ENCODE measurements at places on chromosomes 4 and X.

DNA sequence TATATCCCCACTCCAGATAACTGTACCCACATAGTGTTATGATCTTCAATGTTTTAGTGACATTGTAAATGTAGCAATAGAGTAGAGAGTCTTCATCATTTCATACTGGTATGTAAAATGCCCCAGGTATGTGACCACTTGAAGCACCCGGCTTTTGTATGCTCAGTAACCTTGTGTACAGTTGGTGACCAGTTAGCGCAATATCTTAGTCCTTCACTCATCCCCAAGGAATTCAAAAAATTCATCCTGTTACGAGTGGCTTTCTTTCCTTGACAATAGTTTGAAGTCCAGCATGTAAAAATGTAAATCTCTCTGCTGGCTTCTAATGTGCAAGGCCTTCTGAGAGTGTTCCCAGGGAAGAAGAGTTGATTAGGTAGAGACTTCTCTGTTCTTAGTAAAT is 145.6 kb downstream of the ARX start:
- no peak for DNase-seq

DNA sequence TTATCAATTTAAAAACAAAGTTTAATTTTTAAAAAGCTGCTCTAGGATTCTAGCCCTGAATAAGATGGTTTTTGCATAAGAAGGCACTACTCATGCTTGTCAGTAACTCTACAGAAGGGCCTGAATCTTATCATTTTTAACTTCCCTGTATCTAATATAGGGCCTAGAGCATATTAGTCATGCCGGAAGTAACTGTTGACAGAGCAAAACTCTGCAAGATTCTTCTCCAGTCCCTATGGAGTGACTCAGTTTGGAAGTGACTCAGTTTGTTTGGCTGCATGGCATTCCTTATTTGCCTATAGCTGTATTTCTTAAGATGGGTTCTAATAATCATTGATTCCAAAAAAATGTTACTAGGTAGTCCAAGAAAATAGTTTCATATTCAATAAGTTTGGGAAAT is 431.8 kb upstream of the HTR2C start:
- DNase-seq: no peak

DNA sequence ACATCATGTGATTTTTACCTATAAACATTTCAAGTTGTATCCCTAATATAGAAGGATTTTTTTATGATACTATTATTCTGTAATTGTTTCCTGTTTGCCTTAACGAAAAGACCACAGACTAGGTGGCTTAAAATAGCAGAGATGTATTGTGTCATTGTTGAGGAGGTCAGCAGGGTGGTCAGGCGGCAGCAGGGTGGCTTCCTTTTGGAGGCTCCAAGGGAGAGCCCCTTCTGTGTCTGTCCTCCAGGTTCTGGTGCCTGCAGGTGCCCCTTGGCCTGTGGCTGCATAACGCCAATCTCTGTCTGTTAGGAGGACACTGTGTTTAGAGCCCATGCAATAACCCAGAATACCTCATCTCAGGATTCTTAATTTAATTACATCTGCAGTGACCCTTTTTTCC is 118.1 kb downstream of the TBL1X start:
- no peak for DNase-seq

- no peak for DNase-seq
Measured at GRCh38 chr4:153371701-153372234, 27.3 kb downstream of the MND1 start.

- no peak for DNase-seq
Measured at GRCh38 chrX:132855780-132856341, 102.6 kb downstream of the HS6ST2 start.

DNA sequence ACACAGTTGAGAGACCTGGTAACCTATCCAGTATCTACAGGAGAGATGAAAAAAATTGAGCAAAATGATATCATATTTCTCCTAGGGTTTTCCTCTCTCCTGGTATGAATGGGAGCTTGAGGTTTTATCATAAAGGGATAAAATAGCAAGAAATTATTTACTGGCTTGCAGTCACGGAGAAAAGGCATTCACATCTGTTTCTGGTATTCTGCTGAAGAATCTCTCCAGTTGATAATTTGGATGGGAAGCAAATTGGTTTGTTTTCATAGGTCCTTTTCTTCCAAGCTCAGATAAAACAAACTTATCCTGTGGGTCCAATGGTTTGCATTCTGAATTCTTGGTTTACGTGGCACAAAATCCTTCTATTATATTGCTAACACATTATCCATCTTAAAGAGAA is 83.1 kb upstream of the GYPA start:
- no peak for DNase-seq

GRCh38 chr4:54726907-54727306 is 69.2 kb downstream of the KIT start:
- no peak for DNase-seq

DNA sequence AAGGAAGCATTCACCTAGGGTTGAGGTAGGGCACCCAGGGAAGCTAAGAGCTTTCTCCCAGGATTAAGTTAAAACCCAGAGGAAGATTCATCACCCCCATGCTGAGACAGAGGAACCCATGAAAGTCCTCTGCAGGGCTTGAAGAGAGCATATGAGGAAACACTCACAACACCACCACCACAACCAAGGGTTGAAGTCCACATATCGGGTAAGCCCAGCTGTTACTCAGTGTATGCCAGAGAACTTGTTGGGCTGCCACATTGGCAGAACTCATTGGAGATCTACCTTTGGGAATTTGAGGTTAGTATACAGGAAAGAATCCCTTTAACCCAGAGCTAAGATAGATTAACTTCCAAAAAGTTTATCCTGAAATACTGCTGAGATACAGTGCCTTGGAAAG is 75.1 kb downstream of the INTS6L start:
- DNase-seq: no peak

GRCh38 chr4:1404573-1405253 is 1.5 kb downstream of the NKX1-1 start:
- DNase-seq: no peak

GRCh38 chr4:133355633-133356032 is 206.5 kb downstream of the PCDH10 start:
- no peak for DNase-seq

DNA sequence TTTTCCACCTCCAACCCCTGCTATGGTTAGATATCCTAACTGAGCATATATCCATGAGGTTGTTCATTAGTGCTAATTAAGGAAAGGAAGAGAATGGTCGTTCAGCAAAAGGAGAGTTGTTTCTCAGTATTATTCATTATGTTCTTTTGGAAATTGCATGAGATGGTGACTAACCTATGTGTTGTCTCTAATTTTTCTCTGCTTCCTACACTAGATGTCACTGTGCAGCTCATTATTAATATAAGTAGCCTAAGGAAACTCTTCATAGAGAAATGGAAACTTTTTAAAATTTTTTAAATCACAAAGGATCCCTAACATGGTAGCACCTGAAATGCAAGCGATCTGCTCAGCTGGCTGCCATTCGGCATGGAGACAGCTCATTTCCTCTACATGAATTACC is 67.7 kb upstream of the FAM9A start:
- peak; percentile 6 for DNase-seq

DNA sequence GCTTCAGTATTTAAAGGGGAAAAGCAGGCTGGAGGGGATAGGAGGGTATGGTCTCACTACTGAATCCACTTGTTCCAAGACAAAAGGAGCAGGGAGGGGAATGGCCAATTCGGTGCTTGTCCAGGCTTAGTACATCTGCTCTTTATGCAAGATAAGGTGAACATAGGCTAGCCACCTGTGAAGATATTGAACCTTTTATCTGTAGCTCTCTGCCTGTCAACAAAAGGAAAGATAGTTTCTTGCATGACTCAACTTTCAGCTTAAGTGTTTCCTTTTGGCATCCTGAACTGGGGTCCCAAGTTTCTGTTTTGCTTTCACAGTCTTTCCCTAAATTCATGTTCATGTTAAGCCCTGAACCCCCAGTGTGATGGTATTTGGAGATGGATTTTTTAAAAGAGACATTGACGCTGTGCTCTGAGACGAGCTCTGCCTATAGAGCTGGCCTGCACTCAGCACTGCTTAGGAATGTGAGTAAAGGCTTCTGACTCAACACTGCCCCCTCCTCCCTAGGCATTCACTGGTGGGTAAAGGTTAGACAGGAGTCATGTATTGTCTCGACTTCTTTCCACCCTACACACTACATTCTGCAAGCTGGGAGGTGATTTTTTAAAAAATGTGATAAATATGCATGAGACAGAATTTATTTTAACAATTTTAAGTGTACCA is 28.2 kb downstream of the FAM149A start:
- DNase-seq: no peak

GRCh38 chr4:38523524-38524448 is 140.2 kb upstream of the KLF3 start:
- no peak for DNase-seq

- DNase-seq: no peak
Measured at GRCh38 chr4:184958923-184959210, 59.4 kb upstream of the HELT start.

- DNase-seq: peak; percentile 43
Measured at GRCh38 chr4:150173982-150174398, 95.7 kb downstream of the DCLK2 start.

DNA sequence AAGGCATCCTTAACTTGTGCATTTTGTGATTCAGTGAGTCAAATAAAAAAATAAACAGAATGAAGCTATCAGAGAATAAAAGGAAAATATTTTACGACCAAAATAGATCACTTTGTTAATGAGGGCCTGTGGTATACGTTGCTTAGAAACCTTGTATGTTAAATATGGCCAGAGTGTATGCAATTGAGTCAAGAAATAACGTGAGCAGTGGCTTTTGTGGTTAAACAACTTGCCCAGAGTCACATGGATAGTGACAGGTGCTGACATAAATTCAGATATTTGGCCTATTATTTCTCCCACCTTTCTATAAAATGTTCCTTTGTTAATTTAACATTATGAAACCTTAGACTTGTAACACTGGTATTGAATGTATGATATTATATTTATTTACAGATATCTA is 393.4 kb downstream of the PABPC4L start:
- no peak for DNase-seq

- DNase-seq: no peak
Measured at GRCh38 chr4:2025817-2026216, 17.0 kb upstream of the NELFA start.

DNA sequence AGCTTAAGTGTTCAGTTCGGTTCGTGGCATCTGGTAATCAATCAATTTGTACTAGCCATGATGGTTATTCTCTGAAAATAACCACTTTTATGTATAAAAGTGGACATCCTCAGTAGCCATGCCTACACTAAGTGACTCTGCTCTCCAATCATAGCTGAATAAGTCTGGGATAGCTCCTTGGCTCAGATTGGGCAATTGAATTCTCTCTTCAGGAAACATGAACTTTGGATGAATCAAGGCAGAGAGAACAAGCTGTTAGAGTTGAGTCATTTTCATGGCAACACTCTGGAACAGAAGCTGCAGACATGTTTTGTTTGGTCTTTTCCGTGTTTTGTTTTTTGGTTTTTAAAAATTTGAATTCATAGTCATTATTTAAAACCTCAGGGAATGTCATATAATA is 66.8 kb upstream of the TMEM164 start:
- DNase-seq: no peak

DNA sequence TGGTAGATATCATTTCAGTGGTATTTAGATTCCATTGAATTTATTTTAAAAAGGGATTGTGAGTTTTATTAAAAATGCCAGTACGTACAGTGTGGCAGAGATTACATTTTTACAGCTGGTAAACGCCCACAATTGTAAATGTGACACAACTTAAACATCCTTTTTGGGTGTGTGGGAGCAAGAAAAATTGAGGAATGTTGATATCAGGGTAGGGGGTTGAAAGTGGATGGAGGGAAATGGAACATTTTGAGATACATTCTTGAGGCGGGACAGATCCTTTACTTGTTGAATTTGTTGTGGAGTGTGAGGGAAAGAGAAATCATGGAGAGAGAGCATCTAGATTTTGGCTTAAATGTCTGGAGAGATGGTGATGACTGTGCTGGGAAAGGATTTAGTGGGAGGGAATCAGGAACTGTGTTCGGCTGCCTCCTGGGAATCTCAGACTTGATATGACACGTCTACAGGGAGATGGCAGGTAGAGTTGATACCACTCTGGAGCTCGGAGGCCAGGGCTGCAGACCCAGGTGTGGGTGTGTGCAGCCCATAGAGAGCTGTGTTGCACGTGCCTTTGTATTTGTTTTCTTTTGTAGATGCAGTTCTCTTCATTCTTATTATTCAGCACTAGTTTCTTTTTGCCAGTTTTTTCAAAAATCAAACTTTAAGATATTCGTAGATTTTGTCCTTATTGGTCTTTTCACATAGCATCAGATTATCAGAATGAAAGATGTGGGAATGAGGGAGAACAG is 10.8 kb downstream of the TMEM131L start:
- no peak for DNase-seq

GRCh38 chr4:124710911-124711310 is 1.6 kb downstream of the ANKRD50 start:
- no peak for DNase-seq

GRCh38 chrX:8591501-8591900 is 126.9 kb downstream of the VCX3B start:
- no peak for DNase-seq

DNA sequence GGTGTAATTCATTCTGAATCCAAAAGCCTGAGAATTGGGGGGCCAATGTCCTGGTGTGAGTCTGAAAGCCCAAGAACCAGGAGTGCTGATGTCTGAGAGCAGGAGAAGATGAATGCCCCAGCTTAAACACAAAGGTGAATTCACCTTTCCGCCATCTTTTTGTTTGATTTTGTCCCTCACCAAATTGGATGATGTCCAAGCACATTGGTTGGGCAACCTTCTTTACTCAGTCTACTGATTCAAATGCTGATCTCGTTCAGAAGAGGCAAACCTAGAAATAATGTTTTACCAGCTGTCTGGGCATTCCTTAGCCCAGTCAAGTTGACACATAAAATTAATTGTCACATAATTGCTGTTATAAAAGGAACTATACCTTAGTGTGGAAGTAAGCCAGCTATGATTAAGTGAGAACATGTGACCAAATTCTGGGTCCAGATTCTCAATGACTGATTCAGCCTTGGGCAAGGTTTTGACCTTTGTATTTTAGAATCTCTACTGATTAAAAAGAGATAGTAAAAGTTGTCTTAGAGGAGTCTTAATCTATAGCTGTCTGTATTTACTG is 34.5 kb upstream of the SLC4A4 start:
- DNase-seq: no peak

DNA sequence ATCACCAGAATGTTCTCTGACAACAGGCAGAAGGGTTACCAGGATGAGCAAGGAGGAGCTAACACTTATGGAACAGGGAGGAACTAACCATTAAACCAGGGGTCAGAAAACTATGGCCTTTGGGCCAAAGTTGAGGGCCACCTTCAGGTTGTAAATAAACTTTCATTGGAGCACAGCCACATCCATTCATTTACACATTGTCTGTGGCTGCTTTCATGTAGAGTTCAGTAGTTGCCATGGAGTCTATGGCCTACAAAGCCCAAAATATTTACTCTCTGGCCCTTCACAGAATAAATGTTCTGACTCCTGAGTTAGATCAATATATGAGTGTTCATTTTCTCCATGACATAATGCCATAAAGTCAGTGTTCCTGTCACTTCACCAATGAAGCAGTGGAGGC is 13.2 kb upstream of the HCCS start:
- no peak for DNase-seq

GRCh38 chr4:177005674-177006230 is 213.0 kb upstream of the VEGFC start:
- no peak for DNase-seq

- DNase-seq: no peak
Measured at GRCh38 chr4:1367230-1367935, 20.4 kb downstream of the UVSSA start.

GRCh38 chr4:106493086-106493485 is 124.5 kb upstream of the GIMD1 start:
- DNase-seq: no peak

GRCh38 chr4:56255820-56256219 is 131.5 kb downstream of the AASDH start:
- no peak for DNase-seq

All from right lung (tissue), 10 donors.